Epithelial cell of prostate (primary cell): ENCODE measurements at places on chromosomes 2 and 18.

- DNase-seq = peak; percentile 8
Observed at GRCh38 chr2:43576981-43577892, 18.6 kb downstream of the THADA start.

DNA sequence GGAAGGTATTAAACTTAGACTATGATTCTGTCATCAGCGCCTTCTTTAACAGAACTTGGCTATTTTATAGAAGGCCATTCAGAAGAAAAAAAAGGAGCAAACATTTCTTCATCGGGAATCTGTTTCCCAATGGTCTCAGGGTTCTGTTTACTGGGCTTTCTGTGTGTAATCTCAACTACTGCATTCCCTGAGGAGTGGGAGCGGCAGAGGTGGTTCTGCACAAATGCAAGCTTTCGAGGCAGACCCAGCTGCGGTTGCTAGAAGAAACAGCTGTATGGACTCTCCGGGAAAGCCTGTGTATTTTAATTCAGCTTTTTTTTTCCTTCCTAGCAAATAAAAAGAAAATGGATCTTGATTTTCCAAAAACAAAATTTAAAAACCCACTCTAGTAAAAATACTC is 250.7 kb downstream of the NAPG start:
- DNase-seq = no peak

DNA sequence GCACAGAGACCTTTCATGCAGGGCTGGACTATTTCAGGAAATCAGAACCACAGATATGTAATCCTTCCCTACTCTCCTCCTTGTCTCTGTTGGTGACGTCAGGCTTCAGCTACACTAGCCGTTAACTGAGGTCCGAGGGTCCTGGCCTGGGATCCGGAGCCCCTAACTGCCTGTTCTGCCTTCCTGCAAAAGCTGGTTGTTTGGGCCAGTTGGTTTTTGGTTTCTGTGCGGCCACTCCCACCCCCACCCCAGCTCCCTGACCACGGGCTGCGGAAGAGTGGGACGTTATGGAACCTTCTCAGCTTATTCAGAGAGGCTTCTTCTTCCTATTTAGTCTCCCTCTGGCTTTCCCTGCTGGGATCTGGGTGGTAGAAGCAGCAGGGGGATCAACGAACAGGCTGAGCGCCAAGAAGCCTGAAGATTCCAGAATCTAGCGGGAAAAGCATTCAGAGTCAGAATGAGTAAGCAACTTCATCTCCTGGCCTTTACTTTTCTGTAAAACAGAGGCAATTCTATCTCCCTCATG is 49.3 kb upstream of the ROCK2 start:
- no peak for DNase-seq

DNA sequence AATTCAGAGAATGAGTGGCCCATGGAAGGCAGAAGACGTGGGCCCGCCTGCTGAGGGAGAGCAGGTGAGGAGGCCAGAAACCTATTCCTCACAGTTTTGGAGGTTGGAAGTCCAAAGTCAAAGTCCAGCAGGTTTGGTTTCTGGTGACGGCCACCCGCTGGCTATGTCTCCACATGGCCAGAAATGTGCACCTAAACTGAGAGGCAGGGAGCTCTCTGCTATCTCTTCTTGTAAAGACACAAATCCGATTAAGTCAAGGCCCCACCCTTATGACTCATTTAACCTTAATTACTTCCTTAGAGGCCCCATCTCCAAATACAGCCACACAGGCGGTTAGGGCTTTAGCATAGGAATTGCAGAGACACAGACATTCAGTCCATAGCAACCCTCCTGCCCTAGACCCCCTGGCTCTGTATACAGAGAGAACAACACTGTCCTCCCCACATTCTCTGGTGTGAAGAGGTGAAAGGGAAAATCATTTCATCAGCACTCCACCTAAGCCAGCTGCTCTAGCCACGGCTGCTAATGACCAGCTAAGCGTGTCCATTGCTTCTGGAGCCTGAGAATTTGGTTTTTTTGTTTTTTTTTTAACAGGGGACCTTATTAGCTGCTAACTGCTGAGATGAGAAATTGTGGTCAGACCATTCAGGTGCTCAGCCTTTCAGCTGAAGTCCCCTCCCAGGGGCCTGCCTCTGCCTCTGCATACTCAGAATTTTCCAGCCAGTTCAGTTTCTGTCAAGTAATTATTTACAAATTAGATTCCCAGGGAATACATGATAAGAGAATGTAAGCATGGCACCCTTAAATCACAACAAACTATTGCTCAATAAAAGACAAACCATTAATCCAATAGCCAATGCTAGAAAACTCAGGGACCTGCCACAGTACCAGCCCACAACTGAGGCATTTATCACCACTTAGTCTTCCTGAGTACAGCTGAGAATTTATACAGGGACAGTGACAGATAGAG is 368.7 kb upstream of the ID2 start:
- DNase-seq = no peak

DNA sequence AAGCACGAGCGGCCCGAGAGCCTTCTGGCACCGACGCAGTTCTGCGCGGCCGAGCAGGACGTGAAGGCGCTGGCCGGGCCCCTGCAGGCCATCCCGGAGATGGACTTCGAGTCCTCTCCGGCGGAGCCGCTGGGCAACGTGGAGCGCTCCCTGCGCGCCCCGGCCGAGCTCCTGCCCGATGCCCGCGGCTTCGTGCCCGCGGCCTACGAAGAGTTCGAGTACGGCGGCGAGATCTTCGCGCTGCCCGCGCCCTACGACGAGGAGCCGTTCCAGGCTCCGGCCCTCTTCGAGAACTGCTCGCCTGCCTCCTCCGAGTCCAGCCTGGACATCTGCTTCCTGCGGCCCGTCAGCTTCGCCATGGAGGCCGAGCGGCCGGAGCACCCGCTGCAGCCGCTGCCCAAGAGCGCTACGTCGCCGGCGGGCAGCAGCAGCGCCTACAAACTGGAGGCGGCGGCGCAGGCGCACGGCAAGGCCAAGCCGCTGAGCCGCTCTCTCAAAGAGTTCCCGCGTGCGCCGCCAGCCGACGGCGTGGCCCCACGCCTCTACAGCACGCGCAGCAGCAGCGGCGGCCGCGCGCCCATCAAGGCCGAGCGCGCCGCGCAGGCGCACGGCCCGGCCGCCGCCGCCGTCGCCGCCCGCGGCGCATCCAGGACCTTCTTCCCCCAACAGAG is 70.4 kb downstream of the ARHGEF33 start:
- DNase-seq = peak; percentile 10

DNA sequence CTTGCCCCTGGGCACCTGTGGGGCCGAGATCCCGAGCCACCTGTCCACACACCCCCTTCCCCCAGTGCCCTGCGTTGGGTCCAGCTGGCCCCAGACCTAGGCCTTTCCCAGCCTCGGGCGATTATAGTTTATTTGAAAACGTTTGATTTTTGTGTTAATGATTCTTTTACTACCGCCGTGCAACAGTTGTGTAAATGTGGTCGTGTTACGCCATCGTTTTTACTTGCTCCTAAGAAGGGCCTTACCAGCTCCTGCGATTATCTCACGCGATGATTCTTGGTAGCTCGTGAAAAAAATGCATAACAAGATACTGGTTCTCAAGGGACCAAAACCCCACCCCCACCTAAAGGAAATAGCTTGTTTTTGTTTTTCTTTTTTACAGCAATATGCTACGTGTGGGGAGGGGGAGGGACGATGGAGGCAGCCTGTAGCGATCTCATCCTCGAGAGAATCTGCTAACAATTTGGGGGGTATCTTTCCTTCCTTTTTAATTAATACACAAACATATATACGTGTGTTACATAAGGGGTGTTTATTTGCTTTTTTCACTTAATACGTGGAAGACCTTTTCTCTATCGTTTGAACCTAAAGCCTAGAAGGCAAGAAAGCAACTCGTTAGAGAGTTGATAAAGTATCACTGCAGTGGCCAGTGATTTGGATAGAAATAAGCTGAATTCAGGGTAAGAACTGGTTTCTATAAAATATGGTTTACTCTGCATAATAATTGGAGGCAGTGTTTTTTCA is 1.0 kb downstream of the ZDBF2 start:
- no peak for DNase-seq

DNA sequence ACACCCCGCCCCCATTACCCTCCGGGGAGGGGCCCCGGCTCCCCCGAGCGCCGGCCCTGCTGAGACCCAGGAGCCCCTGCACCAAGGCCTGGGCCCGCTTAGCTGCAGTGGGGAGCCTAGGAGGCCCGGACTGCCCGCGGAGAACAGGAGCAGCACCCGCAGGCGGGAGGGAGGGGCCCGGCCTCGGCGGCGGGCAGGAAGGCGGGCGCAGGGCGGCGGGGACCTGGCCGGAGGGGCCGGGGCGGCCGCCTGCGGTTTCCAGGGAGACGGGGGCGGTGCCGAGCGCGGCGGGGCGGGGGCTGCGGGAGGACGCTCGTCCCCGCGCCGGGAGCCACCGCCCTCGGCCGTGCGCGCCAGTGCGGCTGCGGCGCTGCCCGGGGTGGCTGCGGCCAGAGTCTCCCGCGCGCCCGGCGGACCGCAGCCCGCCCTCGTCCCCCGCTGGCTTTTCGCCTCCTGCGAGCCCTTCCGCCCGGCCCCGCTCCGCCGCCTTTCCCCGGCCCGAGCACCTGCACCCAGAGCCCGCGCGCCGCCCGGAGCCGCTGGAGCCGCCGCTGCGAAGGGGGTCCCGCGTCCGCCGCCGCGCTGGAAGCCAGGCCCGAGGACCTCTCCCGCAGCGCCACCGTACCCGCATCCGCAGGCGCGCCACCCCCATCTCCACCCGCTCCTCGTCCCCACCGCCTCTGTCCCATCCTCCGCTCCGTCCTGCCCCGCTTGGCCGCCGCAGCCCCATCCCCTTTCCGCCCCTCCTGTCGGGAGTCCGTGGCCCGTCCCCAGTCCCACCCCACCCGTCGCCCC is 17.2 kb downstream of the GPC1 start:
- no peak for DNase-seq

- DNase-seq = no peak
Observed at GRCh38 chr2:70964596-70965386, 13.6 kb upstream of the ANKRD53 start.

DNA sequence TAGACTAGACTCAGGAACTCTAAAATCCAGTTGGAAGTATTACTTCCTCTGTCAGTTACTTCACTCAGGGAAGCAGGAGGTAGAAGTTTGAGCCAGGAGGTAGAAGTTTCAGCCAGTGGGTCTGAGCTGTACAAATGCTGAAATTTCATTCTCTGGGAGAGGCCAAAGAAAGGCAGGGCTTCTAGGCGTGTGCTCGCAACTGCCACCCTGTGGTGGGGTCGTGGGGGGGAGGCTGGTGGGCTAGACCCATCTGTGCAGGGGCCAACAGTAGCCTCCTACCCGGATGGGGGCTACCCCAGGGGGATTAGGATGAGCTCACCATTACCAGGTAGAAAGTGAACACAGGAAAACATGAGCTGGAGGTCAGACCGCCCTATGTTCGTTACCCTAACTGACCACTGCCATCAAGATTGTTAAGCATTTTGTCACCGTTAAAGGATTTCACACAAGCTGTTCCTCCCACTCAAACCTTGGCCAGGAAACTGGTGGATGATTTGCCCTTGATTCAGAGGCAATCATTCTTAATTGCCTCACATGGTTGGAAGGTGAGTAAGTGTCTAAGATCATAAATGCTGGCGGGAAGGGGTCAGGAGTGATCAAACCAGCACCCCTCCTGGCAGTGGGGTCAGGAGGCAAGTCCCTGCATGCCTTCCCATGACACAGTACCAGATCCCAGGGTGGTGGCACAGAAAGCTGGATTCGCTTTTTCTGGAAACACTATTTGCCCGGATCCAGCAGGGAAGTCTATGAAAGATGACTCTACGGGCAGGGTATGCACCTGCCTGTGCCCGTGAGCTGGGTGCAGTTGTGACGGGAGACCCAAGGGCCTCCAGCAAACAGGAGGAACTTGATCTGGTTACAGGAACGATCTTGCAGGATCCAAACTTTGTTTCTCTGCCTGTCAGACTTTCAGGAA is 5.2 kb upstream of the FHL2 start:
- peak; percentile 83 for DNase-seq

- no peak for DNase-seq
Observed at GRCh38 chr18:74665905-74666304, 68.2 kb downstream of the ZNF407 start.

- no peak for DNase-seq
Observed at GRCh38 chr2:170671079-170671478, 44.1 kb upstream of the SP5 start.

GRCh38 chr2:189178054-189178453 is 1.5 kb downstream of the COL5A2 start:
- no peak for DNase-seq

- DNase-seq = no peak
Observed at GRCh38 chr2:134284119-134284670, 30.3 kb downstream of the MGAT5 start.

DNA sequence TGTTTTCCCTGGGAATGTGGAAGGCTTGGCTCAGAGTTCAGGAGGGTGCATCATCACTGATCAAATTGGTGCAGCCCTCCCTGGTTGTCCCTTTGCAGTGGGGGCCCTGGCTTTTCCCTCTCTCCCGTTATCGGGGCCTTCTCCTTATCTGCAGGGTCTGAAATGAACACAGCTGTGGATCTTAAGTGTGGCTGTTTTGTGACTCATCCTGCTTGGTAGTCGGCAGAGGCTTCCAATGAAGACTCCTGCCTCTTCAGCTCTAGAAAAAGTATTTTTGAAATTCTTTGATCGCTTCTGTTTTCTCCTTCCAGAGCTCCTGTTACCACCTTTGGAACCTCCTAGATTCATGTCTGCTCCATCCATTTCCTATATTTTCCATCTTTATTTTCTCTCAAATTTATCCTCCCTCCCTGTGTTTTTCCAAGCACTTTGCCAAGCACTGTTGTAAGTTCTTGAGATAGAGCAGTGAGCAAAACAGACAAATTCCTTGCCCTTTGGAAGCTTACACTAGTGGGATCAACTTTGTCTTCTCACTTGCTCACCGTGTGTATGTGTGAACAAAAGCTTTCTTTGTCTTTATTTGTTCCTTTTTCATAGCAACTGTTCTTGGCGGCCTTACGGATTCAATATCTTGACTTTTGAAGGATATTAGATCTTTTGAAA is 45.7 kb downstream of the RALB start:
- no peak for DNase-seq

GRCh38 chr2:125979886-125980285 is 676.1 kb upstream of the GYPC start:
- DNase-seq = no peak

- DNase-seq = no peak
Observed at GRCh38 chr18:23421277-23421676, 31.8 kb upstream of the RIOK3 start.

- DNase-seq = no peak
Observed at GRCh38 chr2:78832481-78832880, 193.0 kb upstream of the REG3G start.

GRCh38 chr2:121242976-121243375 is 42.0 kb downstream of the TFCP2L1 start:
- DNase-seq = no peak

- no peak for DNase-seq
Observed at GRCh38 chr2:236216711-236217110, 47.5 kb downstream of the ASB18 start.
